ENCODE measurements at places on chromosomes 5 and 9.

DNA sequence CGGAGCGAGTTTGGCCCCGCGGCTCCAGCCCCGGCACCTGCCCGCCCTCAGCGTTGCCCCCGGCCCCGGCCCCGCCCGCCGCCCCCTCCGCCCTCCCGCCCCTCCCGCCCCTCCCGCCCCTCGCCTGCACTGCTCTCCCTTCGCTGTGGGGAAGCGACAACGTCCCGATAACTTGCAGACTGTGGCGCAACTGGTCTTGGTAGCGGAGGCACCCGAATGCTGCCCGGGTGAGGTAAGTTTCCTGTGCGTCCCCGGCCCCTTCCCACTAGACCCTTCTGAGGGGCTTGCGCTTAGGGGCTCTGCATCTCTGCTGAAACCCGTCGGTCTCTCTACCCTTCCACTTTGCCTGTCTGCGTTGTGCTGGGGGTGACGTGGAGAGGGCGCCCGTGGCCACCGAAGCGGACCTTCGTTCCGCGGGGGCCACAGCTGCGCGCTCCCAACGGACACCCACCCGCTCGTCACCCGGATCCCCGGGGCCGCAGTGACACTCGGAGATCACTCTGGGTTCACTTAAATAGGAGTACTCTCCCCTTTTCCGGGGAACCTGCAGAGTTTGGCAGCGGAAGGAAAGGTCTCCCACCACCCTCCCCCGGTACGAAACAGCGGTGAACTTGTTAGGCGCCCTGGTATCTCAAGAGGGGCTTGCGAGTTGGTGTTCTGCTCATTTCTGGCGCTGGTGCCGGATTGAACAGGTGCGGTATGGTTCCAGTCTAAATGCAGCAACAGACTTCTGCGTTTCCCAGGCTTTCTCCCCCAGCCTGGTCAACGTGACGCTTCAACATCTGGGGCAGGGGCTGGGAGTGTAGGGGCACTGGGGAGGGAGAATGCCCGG is 707 bp downstream of the PIP5K1B start:
- DNase-seq: no peak

DNA sequence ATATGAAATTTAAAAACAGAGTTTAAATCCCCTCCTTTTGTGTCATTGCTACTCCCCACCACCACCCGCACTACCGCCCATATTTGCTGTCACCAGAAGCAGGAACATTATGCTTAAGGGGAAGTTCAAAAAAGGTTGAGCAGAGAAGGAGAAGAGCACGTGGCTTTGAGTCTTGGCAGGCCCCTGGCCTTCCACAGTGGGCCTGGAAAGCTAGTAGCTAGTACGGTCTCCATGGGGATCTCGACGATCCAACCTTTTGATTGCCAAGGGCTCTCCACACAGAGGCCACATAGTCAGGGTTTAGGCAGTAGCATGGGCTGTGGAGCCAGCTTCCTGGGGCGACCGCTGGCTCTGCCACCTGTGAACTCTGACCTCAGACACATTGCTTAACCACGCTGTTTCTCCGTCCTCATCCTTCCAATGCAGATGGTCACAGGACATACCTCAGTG is 90.1 kb downstream of the GOLPH3 start:
- DNase-seq: no peak

GRCh38 chr5:123283031-123283430 is 140.2 kb downstream of the CEP120 start:
- no peak for DNase-seq

DNA sequence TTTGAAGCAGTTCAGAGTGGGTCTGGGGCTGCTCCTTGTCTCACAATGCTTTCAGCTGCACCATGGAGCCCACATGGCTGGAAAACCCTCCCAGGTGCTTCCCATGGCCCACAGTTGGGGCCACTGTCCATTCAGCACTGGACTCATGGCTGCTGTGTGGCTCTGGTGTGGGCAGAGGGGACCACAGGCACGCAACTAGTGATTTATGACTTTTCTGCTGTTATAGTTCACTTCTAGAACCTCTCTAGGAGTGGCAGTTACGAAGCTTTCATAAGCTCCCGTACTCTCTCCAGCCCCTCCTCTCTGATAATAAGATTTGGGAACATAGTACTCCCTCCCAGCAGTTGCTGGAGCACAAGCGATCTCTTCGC is 29.0 kb downstream of the GLRA1 start:
- no peak for DNase-seq

GRCh38 chr9:6782345-6782744 is 24.6 kb downstream of the KDM4C start:
- no peak for DNase-seq

GRCh38 chr5:59553992-59554391 is 339.5 kb downstream of the PDE4D start:
- no peak for DNase-seq

DNA sequence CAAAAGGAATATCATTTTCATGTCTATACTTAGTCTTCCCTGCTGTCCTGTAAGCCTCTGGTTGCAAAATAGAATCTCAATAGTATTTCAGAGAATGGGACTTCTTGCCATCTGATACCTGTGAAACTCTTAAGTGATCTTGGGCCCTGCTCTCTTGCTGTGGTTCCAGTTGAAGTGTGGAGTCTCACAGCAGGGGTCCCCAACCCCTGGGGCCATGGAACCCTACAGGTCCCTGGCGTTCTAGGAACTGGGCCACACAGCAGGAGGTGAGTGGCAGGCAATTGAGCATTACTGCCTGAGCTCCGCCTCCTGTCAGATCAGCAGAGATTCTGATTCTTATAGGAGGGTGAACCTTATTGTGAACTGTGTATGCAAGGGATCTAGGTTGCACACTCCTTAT is 65.9 kb downstream of the ZSWIM6 start:
- no peak for DNase-seq

DNA sequence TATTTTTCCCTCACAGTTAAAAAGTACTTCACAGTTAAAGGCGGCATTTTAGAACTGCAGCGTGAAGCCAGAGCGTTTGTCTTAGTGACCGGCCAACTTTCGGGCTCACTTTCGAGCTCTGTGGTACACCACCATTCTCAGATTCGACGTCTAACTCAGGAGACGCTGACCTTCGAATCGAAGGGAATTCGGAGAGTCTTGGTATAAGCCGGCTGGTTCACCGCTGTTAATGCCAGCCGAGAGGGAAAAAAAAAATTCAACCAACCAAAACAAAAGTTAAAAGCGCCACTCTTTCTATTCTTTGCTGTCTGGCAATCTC is 544 bp upstream of the SNX24 start:
- DNase-seq: no peak

DNA sequence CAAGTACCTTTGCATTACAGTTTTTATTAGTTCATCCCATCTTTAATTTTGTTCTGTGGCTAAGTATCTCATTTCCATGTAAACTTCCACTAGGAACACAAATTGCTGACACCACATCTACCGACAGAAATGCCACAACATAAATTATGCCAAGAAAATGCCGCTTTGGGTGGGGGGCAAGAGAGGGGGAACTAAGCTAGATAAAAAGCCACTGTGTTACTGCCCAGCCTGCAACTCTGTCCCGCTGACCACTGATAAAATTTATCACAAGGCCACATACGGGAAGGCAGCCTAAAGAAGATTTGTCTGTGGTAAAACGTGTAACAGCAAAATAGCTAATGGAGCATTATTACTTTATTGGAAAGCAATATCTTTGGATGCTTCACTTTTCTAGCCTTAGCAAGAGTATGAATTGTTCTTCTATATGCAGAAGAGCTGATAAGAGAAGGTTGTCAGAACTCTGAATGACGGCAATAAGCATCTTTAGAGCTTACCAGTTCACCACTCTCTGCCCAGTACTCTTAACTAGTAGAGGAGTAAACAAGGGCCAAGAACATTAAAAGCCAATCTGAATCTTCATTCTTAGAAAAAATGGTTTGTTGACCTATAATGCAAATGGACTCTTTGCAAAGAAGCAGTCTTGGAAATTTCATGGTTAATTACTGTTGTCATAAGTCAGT is 172.2 kb upstream of the MEF2C start:
- no peak for DNase-seq

DNA sequence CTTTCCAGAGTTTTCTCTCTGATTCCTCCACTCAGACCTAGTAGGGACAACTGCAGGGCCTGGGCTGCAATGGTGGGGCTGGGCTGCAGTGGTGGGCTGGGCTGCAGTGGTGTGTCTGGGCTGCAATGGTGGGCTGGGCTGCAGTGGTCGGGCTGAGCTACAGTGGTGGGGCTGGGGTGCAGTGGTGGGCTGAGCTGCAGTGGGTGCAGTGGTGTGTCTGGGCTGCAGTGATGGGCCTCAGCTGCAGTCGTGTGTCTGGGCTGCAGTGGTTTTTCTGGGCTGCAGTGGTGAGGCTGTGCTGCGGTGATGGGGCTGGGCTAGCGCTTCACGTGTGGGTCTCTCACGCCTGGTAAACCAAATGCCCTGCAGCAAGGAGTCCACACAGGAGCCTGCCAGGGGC is 27.4 kb downstream of the ABO start:
- DNase-seq: no peak

DNA sequence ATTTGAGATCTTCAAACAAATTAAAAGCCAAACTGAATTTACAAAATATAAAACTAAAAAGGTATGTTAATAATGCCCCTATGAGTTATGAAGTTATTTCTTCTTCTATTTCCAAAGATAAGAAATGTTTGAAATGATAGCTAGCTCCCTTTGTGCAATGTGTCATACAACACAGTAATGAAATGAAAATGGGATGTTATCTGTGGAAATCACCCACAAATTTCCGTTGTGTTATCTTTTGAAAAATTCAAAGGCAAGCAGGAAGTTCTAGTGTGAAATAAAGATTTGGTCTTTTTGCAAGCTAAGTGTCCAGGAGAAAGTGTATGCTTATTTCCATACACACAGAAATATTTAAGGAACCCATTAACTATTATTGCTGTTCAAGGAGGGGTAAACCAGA is 375.3 kb upstream of the PRR16 start:
- DNase-seq: no peak

GRCh38 chr9:131951155-131951554 is 128.5 kb downstream of the MED27 start:
- no peak for DNase-seq

DNA sequence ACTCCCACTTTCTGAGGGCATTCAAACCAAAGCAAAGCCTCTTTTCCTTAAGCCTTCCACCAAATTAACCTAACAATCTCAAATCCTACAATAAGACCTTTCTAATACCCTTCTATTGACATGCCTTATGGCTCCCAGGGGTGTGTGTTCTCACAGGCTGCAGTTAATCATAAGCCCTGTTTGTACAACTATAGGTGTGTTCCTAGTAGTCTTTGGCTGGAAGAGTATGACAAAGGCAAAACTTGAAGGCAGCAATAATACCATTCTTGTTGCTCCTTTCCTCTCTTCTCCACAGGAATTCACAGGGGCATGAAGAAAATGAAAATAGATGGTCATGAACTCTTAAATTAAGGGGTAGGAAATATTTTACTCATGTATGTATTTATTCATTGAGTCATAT is 10.9 kb upstream of the FBXO38 start:
- no peak for DNase-seq

DNA sequence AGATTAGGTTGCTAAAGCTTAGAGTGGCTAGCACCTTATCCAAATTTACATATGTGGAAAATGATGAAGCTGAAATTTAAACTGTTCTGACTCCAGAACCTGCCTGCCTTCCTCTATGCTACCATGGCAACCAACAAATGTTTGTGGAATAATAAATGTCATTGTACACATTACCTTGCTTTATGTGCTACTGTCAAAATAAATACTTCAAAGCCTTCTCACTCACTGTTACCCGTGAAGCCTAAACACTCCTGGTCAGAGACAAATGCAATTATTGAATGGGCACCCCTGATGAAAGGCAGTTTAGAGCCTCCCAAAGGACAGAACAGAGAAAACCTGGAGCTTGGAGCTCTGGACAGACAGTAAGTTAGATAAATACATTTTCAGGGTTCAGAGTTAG is 158.6 kb downstream of the FAM114A2 start:
- DNase-seq: no peak

DNA sequence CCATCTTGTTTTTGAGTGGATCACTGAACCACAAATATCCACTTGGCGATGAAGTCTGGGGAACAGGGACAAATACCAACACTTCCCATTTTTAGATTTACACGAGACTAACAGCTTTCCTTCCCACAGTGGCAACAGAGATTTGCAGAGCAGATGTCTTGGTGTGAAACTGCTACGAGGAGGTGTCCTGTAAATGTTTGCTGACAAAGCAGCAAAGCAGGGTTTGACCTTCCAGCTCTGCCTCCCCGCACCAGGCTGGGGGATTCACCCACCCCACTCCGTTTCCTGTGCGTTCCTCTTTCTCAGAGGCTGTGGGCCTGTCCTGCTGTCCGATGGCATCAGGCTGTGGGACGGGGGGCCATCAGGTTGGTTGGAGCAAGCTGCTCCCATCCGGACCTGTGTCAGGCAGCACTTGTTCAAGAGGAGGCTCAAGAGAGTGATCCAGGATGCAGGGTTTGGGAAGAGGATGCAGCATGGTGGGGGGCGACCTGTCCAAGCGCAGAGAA is 693 bp upstream of the RGS3 start:
- DNase-seq: no peak

DNA sequence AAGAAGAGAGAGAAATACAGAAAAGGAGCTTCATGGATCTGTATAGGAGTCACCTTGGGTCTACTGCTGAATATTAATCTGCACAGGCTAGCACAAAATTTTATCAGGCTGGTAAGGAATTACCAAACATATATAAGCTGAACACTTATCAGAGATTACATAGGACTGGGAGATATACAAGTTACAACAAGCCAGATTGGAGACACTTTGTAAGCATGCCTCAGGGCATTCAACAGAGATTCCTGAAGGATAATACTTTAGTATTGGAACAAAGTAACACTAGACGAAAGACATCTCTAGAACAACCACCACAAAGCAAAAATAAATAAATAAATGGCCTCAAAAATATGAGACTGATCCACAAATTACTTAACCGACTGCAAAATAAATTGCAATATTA is 197.8 kb downstream of the ANXA1 start:
- no peak for DNase-seq

- no peak for DNase-seq
These were observed 430.1 kb upstream of the WWC1 start for GRCh38 chr5:167861129-167861927.

DNA sequence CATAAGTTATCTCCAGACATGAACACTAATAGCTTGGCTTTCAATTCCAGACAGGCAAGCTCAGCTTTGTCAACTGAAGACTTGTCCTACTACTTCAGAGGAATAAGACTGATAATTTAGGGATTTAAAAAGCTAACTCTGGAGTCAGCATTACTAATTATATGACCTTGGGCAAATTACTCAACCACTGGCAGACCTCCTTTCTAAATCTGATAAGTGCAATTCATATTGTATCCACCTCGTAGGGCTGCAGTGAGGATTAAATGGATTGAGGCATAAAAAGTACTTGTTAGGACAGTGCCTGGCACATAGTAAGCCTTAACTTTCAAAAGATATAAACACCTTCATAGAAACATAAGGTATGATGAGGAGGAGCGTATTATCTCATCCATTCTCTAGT is 104.4 kb downstream of the KLHL3 start:
- DNase-seq: no peak

- DNase-seq: no peak
These were observed 52.9 kb upstream of the KIAA1958 start for GRCh38 chr9:112433499-112434392.

Data from NCI-H446 treated with DMSO at 0.1 percent for 48 hours (cell line).